Lower lobe of right lung (tissue), 2 donors: ENCODE measurements at places on chromosomes 13 and 19. TPM values are rescaled to one million over a fixed set of nuclear protein-coding genes. Genes with fewer than 3 reads are reported as not detected.

Gene ZNF99
- 0.06 TPM for total RNA-seq

DNA sequence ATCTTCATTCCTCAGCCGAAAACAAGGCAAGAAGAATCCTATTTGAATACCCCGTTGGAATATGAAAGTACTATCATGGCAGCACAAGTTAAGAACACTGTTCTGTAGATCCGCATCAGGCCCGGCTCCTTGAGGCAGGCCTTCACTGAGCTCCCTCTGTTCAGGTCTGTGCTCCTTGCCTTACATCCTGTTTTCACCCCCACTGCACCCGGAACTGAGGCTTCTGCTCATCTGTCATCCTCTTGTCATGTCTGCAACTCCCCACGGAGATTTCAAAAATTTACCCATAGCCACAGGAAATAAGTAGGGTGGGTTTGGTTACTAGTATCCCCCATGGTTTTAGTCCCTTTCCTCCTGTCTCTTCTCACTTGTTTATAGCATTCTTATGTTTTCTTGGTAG, 861.9 kb downstream of the GPC5 start:
- no peaks in the 10 kb centered on the region for H3K36me3 ChIP-seq
- H3K27me3 ChIP-seq: no peaks in the 10 kb centered on the region
- no peaks in the 10 kb centered on the region for H3K4me1 ChIP-seq
- H3K27ac ChIP-seq: no peak overlapping the region
- no peak overlapping the region for H3K4me3 ChIP-seq
- DNase-seq: no peak

DNA sequence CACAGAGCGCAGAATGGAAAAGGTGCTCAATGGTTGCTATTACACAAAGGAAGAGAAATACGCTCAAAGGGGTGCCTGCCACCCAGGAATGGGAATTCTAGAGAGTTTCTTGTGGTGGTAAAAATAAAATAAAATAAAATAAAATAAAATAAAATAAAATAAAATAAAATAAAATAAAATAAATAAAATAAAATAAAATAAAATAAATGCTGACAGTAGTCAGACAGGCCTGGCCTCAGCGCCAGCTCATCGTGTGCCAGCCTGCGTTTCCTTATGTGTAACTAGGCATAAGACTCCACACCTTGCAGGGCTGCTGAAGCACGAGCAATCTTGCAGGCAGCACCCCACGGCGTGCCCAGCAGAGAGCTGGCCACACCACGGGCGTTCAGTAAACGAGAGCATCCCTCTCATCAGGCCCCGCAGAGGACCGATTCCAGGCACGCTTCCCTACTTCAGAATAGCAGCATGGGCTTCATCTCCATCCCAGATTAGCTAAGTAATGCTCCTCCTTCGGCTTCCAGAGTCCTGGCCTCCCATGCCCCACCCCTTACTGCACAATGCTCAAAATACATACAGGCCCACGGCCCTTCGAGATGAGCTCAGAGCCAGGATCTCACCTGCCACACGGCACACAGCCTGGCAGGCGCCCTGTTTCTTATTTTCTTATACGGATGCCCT, 5.6 kb downstream of the NAPA start:
- H3K36me3 ChIP-seq: peaks cover 26% of the 10 kb centered on the region
- H3K4me1 ChIP-seq: peaks cover 81% of the 10 kb centered on the region
- no peak for DNase-seq
- no peak overlapping the region for H3K27ac ChIP-seq

DNA sequence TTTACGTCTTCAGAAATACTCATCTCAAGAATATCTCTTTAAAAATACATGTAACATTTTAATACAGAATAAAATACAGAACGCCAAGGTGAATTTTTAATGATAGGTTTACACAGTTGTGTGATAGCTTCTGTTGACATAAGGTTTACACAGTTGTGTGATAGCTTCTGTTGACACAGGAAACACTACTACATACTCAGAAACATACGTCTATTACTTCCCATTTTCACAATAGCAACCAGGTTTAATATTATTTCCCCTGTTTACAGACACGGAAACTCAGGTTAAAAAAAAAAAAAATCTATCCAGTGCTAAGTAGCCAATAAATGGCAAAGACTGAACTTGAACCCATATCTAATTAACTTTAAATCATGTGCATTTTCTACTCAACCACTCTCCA, 571.2 kb downstream of the LIG4 start:
- DNase-seq: no peak
- no peaks in the 10 kb centered on the region for H3K4me1 ChIP-seq
- H3K36me3 ChIP-seq: no peaks in the 10 kb centered on the region
- no peaks in the 10 kb centered on the region for H3K27me3 ChIP-seq
